ENCODE measurements at places on chromosomes 4 and X. TPM values are rescaled to one million over a fixed set of nuclear protein-coding genes. Genes with fewer than 3 reads are reported as not detected.

DNA sequence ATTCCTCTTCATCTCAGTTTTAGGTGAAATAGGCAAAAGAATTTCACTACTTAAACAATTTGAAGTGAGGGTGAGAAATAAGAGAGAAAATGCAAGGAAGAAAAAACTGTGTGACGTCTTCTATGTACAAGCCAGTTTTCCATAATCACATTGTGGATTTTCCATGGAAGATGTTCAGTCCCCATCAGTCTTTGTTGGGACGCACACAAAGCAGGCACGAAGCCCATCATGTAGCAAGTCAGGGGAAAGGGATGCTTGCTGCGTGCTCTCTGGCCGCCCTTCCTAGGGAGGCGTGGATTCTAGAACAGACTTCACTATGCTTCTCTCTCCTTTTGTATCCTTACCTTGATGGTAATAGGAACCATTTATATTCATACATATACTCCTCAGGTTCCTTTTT is 54.7 kb downstream of the RBPJ start:
- no peak for DNase-seq

DNA sequence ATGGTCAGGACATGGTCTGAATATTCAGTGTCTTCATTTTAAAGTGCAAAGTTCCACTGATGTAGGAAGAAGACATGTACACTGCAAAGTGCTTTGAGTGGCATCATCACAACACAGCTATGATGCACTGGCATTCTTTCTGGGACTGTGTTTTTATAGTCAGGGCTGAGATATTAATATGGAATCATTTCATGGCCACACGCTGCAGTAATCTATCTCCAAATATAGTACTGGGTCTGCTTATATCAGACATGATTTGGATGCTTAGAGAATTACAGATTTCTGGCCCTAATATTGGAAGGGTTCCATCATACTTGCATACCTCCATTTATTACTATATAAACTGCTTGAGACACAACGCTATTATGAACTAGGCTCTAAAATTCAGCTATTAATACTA is 1170.9 kb downstream of the NLGN4X start:
- DNase-seq = no peak

- no peak for DNase-seq
Measured at GRCh38 chr4:119623025-119623424, 5.6 kb downstream of the PDE5A start.

DNA sequence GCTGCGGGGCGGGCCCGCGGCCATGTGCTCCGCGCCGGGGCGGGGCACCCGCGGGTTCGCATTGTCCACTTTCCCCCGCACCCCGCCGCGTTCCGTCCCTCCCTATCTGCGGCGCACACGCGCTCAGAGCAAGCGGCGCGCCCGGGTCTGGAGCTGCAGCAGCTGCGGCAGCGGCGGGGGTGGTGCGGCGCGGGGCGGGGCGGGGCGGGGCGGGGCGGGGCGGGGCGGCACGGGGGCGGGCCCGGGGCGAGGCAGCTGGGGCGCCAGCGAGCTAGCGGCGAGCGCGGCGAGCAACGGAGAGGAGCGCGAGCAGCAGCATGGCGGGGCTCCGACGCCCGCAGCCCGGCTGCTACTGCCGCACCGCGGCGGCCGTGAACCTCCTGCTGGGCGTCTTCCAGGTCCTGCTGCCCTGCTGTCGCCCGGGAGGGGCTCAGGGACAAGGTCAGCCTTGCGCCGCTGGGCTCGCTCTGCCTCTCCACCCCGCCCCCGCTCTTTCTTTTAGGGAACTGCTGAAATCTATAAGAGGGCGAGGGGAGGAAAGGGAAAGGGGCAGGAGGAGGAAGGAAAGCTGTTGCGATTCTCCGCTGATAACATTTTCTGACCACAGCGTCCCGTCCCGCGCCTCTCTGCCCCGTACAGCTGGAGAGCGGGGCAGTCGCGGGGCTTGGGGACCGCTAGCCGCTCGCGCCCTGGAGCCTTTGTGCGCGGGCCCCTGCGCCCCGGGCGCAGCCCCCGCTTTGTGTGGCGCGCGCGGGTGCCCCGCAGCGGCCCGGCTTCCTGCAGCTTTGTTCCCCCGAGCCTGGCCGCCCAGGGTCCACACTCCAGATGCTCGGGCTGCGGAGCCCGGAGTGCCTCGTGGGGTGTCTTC is at the start of gene TMEM131L:
TSS of gene TMEM131L (plus strand) at position 280 of the 868 bp plus-strand sequence. CDS start at position 318, 38 bp downstream.
- DNase-seq = peak; percentile 74

- no peak for DNase-seq
Measured at GRCh38 chr4:3307060-3307459, 14.2 kb downstream of the RGS12 start.

- DNase-seq = no peak
Measured at GRCh38 chr4:84451546-84451945, 47.5 kb downstream of the NKX6-1 start.

- DNase-seq = no peak
Measured at GRCh38 chrX:150696866-150697265, 3.7 kb downstream of the MTMR1 start.

DNA sequence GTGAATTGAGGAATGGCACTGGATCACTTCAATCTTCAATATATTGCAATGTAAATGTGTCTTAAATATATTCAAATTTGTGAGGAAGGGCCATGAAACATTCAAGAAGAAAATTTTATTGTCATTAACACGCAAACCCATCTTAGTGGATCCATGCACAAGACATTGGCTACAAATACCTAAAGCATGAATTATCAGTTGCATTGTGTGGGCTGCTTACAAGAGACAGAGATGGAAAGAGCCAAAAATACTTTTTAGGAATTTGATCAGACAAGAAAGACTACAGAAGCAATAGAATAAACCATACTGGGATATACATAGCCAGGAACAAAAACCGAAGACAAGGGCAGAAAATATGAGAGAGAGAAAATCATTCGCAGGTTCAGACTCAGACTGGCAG is 616.2 kb upstream of the GRIA3 start:
- no peak for DNase-seq

DNA sequence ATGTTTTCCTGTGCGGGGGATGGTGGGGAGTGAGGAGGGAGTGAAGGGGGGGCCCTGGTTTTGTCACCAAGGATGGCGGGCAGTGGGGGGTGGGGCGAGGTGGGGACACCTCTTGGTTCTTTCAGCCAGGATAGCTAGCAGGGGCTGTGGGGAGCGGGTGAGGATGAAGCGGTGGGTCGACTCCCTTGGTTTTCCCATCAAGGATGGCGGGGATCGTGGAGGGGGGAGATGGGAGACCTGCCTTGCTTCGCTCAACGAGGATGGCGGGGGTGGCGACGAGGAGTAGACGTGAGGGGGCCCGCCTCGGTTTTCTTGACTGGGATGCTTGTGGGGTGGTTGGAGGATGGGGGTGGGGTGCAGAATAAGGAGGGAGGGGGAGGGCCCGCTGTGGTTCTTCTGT is 643 bp downstream of the FHL1 start:
- DNase-seq = no peak

GRCh38 chr4:1958276-1959103 is 50.3 kb downstream of the NELFA start:
- DNase-seq = no peak

- DNase-seq = no peak
Measured at GRCh38 chr4:92789741-92790140, 486.0 kb downstream of the GRID2 start.

The SPANXC gene
- not detected for total RNA-seq

The SPON2 gene
- total RNA-seq = 22.4 TPM

The IL3RA gene
- total RNA-seq = 6.7 TPM

Data from colonic mucosa (tissue), 4 donors.